ENCODE measurements at places on chromosomes 2 and 18.

DNA sequence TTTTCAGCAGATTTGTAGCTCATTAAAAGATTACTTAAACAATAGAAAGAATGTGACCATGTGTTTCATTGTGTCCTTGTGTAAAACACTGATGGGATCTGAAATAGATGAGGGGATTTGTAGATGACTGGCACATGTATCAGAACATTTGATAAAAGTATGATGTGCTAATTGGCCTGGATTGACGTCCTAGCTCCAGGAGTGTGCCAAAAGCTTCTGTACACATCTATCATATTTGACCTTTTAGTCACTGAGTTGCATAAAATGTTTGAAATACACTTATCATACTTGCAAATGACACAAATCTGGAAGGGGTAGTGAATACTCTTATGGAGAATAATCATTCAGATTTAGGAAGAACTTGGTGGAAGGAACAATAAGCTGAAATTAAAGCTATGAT lies 778.5 kb downstream of the ERBB4 start:
- DNase-seq: no peak

DNA sequence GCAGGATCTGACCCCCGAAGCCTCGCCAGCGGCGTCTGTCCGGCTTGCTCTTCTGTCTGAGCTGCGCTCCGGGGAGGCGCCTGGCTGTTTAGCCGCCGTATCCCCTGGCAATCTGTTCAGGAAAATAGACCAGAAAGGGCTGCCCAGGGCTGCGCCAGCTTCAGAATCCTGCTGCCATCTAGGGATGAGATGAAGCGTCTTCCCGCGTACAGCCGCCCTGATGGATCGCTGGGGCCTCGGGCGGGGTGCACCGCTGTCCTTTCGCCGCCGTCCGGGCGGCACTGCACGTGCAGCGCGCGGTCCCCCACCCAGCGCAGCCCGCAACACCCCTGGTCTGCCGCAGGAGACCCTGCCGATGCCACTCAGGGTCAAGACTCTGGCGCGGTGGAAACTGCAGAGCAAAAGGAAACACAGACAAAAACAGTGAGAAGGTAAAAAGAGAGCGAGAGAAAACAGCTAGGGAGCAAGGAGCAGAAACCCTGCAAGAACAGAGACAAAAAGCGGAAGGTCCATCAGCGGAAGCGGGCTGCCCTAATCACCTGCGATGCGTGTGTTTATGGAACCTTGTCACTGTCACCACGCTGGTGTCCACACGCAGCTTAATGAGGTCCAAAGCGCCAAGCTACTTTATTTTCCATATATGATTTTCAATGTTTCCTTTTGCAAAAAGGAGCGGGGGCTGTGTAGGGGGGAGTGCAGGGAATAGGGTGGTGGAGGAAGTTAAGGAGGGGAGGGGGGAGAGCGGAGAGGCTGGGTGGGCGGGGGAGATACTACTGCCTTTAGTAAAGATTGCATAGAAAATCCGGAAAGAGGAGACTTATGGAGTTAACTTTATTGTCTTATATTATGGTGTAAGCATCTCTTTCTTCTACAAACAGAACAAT lies 2113.3 kb upstream of the PIK3C3 start:
- no peak for DNase-seq

- DNase-seq: no peak
Measured at GRCh38 chr2:201779901-201780673, 646 bp downstream of the ALS2 start.

DNA sequence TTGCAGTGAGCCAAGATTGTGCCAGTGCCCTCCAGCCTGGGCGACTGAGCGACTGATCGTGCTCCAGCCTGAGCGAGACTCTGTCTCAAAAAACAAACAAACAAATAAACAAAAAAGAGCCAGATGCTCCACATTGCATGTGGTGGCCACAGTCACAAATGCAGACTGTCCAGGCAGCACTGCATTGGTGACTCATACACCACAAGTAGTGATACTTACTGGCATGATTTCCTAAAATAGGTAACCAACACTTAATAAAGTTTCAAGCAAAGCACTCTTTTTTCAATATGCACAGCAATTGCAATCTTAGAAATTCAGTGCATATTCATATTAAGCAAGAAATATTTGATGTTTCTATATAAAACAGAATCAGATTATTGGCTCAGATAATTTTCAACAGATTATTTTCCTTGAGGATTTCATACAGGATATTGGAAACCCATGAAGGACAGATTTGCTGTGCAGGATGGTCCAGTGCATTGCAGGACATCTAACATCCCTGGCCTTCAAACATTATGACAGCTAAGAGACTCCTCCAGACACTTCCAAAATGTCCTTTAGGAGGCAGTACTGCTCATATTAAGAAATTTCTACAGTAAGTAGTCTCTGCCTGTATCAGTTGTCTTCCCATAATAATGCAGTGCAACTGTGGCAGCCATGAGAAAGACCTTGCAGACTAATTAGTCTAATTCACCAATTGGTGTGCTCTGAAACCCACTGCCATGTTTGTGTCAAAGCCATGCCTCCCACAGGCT lies 10.5 kb upstream of the SLC1A4 start:
- DNase-seq: no peak

GRCh38 chr2:136935119-136935518 lies 169.8 kb downstream of the THSD7B start:
- DNase-seq: no peak

DNA sequence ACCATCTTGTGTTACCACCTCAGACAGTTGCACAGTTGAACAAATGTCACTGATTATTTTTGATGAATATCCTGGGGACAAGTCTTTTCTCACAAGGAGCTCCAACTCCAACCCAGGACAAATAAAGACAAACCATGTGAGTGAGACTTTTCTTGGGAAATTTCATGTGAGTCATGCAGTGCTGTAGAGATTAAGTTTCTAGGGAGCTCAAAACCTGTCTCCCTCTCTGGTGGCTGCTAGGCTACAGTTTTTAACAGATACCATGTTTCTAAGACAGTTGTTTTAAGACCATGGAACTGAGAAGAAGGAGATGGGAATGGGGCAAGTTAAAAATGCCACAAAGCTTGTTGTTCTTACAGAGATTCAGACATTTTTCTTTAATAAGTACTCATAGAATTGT lies 255.5 kb downstream of the RIT2 start:
- no peak for DNase-seq

GRCh38 chr2:25328152-25329085 lies 13.3 kb downstream of the DNMT3A start:
- DNase-seq: no peak

GRCh38 chr2:237244976-237245646 lies 159.4 kb downstream of the COPS8 start:
- no peak for DNase-seq

GRCh38 chr2:43803113-43803512 lies 29.3 kb downstream of the DYNC2LI1 start:
- DNase-seq: no peak

GRCh38 chr2:180495606-180496005 lies 484.8 kb upstream of the UBE2E3 start:
- DNase-seq: no peak

DNA sequence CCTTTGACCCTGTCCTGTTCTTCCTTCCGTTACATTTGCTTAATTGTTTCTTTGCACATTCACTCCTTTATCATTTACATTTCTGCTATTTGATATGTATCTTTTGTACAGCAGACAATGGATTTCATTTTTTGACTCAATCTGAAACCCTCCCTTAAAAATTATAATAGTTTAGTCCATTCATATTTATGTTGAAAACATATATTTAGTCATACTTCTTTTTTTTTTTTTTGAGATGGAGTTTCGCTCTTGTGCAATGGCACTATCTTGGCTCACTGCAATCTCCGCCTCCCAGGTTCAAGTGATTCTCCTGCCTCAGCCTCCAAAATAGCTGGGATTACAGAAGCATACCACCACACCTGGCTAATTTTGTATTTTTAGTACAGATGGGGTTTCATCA lies 95.3 kb upstream of the TGFA start:
- DNase-seq: no peak

- DNase-seq: no peak
Measured at GRCh38 chr2:12778369-12778768, 61.6 kb downstream of the TRIB2 start.

DNA sequence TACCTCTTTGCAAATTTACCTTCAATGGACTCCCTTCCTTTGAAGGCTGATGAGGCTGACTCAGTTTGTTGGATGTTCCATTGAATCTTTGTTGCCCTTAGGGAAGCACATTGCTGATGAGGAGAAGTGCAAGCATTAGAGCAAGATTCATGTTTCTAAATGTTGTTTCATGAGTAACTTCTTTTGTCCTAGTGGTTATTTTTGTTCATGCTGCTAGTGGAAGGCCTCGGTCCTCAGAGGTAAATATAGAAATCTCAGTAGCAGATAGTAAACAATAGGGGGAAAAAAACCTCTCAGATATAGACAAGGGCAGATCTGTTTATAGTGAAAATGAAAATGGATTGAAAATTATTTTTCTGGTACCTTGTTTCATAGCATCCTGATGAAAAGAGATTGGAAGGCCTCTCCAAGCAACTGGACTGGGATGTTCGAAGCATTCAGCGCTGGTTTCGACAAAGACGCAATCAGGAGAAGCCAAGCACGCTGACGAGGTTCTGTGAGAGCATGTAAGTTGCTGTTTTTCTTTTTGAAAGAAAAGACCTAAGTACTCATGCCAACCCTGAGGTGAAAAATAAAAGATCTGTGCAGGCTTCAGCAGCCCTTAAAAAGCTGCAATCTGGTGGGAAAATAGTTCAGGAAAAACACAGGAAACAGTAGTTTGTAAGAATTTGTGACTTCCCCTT lies 104.9 kb downstream of the CERS6 start:
- DNase-seq: no peak

DNA sequence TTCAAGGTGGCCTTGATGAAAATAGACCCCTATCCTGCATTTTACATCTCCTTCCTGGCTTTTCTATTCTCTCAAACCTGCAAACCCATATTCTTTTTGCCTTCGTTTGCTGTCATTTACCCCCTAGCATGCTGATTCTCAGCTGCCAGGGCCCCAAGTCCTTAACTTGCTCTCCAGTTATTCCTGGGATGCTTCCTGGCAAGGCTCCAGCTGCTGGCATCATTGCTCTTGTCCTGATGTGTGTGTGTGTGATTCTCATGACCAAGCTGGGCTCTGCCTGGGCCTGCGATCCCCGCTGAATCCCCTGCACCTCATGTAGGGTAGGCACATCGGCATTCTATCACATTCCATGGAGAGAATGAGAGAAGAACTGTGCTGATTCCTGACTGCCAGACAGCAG lies 11.9 kb downstream of the NPAS2 start:
- no peak for DNase-seq

GRCh38 chr18:31979714-31980113 lies 36.8 kb upstream of the TRAPPC8 start:
- no peak for DNase-seq

GRCh38 chr2:201781557-201782051 lies 871 bp upstream of the ALS2 start:
- DNase-seq: no peak

GRCh38 chr2:227627769-227628168 lies 10.5 kb downstream of the SCYGR4 start:
- no peak for DNase-seq

DNA sequence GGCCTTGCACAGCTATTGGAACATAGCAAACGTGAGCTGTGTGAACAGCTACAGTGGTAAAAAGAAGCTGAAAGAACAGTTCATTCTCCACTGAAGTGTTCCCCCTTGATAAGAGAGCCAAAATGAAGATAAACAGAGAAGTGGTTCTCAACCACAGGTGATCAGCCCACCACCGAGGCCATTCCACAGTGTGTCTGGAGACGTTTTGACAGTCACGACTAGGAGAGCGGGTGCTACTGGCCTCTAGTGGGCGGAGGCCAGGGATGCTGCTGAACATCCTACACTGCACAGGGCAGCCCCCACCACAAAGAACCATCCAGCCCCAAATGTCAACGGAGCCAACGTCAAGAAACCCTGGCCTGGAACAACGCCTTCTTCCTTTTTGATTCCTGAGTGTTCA lies 38.4 kb downstream of the ADCY3 start:
- no peak for DNase-seq

- no peak for DNase-seq
Measured at GRCh38 chr2:110867078-110867477, 134.7 kb downstream of the ACOXL start.

GRCh38 chr2:148720501-148721001 lies 76.0 kb downstream of the EPC2 start:
- DNase-seq: no peak

DNA sequence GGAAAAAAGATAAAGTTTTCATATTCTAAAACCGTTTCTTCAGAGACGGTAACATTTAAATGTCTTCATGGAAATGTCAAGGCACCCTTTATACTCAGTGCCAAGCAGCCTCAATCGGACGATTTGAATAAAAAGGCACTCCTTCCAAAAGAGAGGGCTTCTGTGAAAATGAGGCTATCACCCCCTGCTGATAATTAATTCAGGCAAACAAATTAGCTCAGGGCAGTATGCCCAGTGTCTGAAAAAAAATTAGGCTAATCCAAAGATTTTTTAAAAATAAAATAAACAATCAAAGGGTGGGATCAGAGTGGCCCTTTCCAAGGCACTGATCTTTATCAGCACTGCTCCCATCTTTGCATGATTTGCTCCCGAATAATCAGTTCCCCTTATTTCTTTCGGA lies 151.0 kb upstream of the PID1 start:
- no peak for DNase-seq

DNA sequence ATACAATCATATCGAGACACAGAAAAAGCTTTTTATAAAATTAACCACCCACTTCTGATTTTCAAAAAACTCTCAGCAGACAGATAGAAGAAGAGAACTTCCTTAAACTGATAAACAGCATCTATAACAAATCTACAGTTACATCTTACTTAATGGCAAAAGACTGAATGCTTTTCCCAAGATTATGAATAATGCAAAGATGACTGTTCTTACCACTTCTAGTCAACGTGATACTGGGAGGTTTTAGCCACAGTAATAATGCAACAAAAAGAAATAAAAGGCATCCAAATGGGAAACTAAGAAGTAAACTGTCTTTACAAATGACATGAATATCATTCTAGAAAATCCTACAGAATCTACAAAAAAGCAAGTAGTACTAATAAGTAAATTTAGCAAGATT lies 58.0 kb upstream of the TMEM247 start:
- DNase-seq: no peak

GRCh38 chr18:24136967-24137373 lies 1.9 kb upstream of the CABYR start:
- DNase-seq: no peak

- DNase-seq: no peak
Measured at GRCh38 chr2:39938035-39938835, 159.2 kb upstream of the THUMPD2 start.
